Lung (tissue), 17 donors: ENCODE measurements at places on chromosomes 5 and 9.
A peak's percentile ranks its signal among the peaks of the same experiment; 100 is the strongest.

GRCh38 chr9:123868002-123868401 lies 61.9 kb downstream of the DENND1A start:
- H3K4me3 ChIP-seq, result no peak overlapping the region
- H3K36me3 ChIP-seq, result no peaks in the 10 kb centered on the region
- peaks cover 6% of the 10 kb centered on the region for H3K4me1 ChIP-seq
- H3K27ac ChIP-seq, result no peak overlapping the region

DNA sequence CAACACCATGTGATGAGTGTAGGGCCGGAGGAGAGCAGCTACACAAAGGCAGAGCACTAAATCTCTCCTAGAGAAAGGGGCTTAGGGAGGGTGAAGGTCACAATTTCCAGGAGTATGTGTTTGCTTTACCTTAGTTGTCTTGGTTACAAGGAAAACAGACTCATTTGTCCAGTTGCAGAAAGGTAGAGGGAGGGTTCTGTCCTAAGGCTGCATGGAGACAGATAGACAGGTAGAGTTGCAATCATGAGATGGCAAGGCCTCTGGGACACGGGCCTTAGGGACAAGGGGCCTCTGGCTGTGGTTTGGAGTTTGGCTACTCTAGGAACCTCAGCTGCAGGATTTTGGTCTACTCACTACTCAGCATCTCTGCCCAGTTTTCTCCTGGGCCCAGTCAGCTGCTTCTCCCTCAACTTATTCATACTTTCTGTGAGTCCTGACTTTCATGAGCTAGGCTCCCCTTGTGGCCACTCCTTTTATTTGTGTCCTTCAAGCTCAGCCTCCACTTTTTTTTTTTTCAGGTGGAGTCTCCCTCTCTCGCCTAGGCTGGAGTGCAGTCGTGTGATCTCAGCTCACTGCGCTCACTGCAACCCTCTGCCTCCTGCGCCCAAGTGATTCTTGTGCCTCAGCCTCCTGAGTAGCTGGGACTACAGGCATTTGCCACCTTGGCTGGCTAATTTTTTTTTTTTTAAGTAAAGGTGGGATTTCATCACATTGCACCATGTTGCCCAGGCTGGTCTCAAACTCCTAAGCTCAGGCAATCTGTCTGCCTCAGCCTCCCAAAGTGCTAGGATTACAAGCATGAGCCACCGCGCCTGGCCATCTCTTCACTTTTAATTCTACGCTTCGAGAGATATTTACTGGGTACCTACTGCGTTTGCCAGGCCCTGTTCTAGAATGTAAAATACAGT lies 76.6 kb downstream of the PTPDC1 start:
- no peak overlapping the region for H3K27ac ChIP-seq
- no peaks in the 10 kb centered on the region for H3K27me3 ChIP-seq
- peaks cover 3% of the 10 kb centered on the region for H3K4me1 ChIP-seq
- H3K36me3 ChIP-seq, result no peaks in the 10 kb centered on the region
- no peak for DNase-seq

- no peak for DNase-seq
- no peak overlapping the region for H3K4me3 ChIP-seq
- no peaks in the 10 kb centered on the region for H3K27me3 ChIP-seq
- no peak overlapping the region for H3K27ac ChIP-seq
Measured at GRCh38 chr9:127437497-127438264, 13.5 kb downstream of the ZNF79 start.

GRCh38 chr9:8364026-8364752 lies 564.6 kb upstream of the DMAC1 start:
- peaks cover 6% of the 10 kb centered on the region for H3K4me1 ChIP-seq
- no peaks in the 10 kb centered on the region for H3K36me3 ChIP-seq
- H3K4me3 ChIP-seq, result no peak overlapping the region
- no peaks in the 10 kb centered on the region for H3K27me3 ChIP-seq

DNA sequence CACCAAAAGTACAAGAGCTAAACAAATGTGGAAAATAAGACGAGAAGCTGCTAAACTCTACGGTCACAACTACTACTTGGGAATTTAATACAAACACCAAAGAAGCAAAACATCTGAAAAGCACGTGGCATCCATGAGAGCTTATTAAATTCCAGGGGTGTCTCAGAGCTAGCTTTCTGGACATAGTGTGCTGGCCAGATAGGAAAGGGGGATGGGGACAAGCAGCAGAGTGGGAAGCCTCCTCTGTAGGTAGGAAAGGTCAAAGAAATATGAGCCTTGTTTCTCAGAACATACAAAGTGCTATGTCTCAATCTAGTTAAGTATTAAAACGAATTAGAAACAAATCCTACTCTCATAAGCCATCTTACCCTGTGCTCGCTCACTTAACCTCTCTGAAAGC lies 51.3 kb upstream of the GOLPH3 start:
- DNase-seq, result peak; percentile 14
- H3K4me1 ChIP-seq, result peaks cover 7% of the 10 kb centered on the region
- H3K27me3 ChIP-seq, result no peaks in the 10 kb centered on the region
- H3K4me3 ChIP-seq, result no peak overlapping the region
- peaks cover 13% of the 10 kb centered on the region for H3K36me3 ChIP-seq
- no peak overlapping the region for H3K27ac ChIP-seq

- no peaks in the 10 kb centered on the region for H3K27me3 ChIP-seq
- peaks cover 8% of the 10 kb centered on the region for H3K4me1 ChIP-seq
- H3K4me3 ChIP-seq, result no peak overlapping the region
- H3K27ac ChIP-seq, result no peak overlapping the region
- H3K36me3 ChIP-seq, result no peaks in the 10 kb centered on the region
- no peak for DNase-seq
Measured at GRCh38 chr5:54874337-54875021, 110.9 kb downstream of the ESM1 start.

DNA sequence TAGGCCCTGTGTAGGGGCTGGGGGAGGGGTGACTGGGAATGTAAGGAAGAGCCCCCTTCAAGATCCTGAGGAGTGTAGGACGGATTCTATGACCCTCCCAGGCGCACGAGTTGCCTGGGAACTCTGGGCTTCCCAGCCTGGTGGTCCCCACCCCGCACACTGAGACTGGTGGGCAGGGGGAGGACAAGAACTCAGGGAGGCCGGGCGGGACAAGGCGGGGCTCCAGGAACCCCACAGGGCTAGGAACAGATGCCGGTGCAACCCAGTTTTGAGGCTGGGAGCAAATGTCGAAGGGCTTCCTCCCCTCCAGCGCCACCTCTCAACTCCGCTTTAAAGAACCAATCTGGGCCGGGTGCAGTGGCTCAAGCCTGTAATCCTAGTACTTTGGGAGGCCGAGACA lies 1.3 kb upstream of the VDAC1 start:
- DNase-seq, result no peak
- peaks cover 10% of the 10 kb centered on the region for H3K4me1 ChIP-seq
- H3K4me3 ChIP-seq, result no peak overlapping the region
- H3K27ac ChIP-seq, result peak overlapping the region; percentile 99
- H3K36me3 ChIP-seq, result no peaks in the 10 kb centered on the region

- H3K27me3 ChIP-seq, result no peaks in the 10 kb centered on the region
- H3K27ac ChIP-seq, result no peak overlapping the region
- DNase-seq, result no peak
- H3K36me3 ChIP-seq, result no peaks in the 10 kb centered on the region
- no peak overlapping the region for H3K4me3 ChIP-seq
Measured at GRCh38 chr9:106487266-106487665, 375.7 kb upstream of the ZNF462 start.

DNA sequence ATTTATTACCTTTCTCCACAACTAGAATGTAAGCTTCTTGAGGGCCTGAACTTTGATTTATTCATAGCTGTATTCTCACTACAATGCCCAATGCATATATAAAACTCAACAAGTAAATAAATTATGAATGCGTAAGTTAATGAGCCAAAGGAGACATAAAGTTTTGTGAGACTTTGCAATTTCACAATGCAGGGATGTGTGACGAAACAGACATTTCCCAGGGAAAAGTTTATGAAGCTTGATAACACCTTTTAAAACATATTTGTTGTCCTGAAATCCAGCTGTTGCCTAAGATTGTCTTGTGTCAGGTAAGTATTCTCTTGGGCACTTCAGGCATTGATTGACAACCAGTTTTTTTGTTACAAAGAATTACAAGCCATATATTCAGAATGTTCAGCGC lies 800.1 kb downstream of the BRINP1 start:
- no peak overlapping the region for H3K27ac ChIP-seq
- no peak overlapping the region for H3K4me3 ChIP-seq
- H3K36me3 ChIP-seq, result no peaks in the 10 kb centered on the region
- no peaks in the 10 kb centered on the region for H3K27me3 ChIP-seq

DNA sequence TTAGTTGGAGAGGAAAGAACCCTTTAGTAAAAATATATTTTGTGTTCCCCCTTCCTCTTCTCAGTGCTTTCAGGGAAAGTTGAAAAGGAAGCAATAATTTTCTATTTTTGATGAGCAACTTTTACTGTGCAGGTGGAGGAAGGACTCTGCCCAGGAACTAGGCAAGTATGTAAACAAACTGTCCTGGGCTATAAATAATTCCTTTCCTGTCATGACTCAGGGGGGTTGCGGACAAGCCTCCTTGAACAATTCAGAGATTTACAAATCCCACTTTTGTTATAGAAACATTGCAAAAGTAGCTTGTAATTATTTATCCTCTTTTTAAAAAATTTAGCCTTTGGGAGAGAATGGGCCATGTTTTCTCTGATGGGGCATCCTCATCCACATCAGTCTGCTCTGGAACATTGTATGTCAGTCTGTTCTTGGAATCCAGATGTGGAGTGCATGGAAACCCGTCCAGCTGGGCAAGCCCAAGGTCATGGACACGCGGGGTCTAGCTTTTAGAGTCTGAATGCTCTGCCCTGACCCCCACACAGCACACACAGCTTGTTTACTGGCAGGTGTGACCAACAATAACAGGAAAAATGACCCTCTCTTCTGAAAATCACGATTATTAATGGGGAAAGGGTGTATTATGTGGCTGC lies 127.6 kb downstream of the GADD45G start:
- H3K36me3 ChIP-seq, result no peaks in the 10 kb centered on the region
- no peak overlapping the region for H3K4me3 ChIP-seq
- H3K27me3 ChIP-seq, result no peaks in the 10 kb centered on the region

- no peaks in the 10 kb centered on the region for H3K4me1 ChIP-seq
- H3K27me3 ChIP-seq, result no peaks in the 10 kb centered on the region
- DNase-seq, result peak; percentile 74
- H3K36me3 ChIP-seq, result no peaks in the 10 kb centered on the region
Measured at GRCh38 chr5:120778491-120779484, 314.7 kb downstream of the PRR16 start.

- H3K36me3 ChIP-seq, result no peaks in the 10 kb centered on the region
- H3K4me1 ChIP-seq, result peaks cover 12% of the 10 kb centered on the region
- H3K27ac ChIP-seq, result no peak within 1 kb of the TSS
- no peak within 1 kb of the TSS for H3K4me3 ChIP-seq
Measured at GRCh38 chr9:6215562-6215961, at the start of gene IL33. IL33 (plus strand) TSS chr9:6215807; CDS start chr9:6241695, 25,888 bp downstream.

- H3K27me3 ChIP-seq, result no peaks in the 10 kb centered on the region
- H3K4me1 ChIP-seq, result no peaks in the 10 kb centered on the region
- H3K27ac ChIP-seq, result no peak overlapping the region
- H3K36me3 ChIP-seq, result no peaks in the 10 kb centered on the region
- DNase-seq, result peak; percentile 11
Measured at GRCh38 chr5:9898319-9898718, 268.2 kb upstream of the TAS2R1 start.

DNA sequence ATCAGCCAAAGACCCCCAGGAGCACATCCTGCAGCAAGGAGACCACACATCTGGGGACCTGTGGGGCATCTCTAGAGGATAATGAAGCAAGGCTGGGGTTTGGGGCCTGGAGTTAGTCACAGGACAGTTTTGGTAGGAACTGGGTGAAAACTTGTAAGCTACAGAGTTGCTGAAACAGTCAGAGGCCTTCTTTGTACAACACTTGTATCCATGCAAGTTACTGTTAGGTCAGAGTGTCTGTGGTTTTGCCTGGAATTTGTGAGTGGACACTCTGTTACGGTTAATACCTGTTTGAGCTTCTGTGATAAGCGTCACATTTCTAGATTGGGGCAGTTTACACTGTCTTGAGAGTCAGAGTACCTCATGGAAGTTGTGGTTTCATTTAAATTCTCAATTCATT lies 22.6 kb upstream of the ASPN start:
- no peaks in the 10 kb centered on the region for H3K36me3 ChIP-seq
- no peak overlapping the region for H3K27ac ChIP-seq
- no peaks in the 10 kb centered on the region for H3K27me3 ChIP-seq
- no peak for DNase-seq

DNA sequence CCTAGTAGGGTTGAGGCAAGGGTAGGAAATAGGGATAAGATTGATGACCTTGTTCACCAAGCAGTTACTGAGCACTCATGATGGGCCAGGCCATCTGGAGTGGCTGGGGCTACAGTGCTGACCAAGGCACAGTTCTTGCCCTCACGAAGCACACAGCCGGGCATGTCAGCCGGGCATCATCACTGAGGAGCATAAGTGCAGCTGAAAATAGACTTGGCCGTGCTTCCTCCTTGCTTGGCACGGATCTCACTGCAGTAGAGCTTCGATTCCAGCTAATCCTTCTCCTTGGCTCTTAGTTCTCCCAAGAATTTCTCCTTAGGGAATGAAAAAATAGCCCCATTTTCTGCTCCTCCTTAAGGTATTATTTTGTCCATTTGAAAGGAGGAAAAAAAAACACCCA lies 116.6 kb downstream of the NMUR2 start:
- H3K27ac ChIP-seq, result no peak overlapping the region
- no peaks in the 10 kb centered on the region for H3K36me3 ChIP-seq
- peaks cover 3% of the 10 kb centered on the region for H3K4me1 ChIP-seq
- DNase-seq, result peak; percentile 55
- no peak overlapping the region for H3K4me3 ChIP-seq
- H3K27me3 ChIP-seq, result no peaks in the 10 kb centered on the region

- no peaks in the 10 kb centered on the region for H3K4me1 ChIP-seq
- no peak for DNase-seq
- H3K27me3 ChIP-seq, result no peaks in the 10 kb centered on the region
- H3K4me3 ChIP-seq, result no peak overlapping the region
- no peak overlapping the region for H3K27ac ChIP-seq
Measured at GRCh38 chr5:51336878-51337277, 46.4 kb upstream of the ISL1 start.

DNA sequence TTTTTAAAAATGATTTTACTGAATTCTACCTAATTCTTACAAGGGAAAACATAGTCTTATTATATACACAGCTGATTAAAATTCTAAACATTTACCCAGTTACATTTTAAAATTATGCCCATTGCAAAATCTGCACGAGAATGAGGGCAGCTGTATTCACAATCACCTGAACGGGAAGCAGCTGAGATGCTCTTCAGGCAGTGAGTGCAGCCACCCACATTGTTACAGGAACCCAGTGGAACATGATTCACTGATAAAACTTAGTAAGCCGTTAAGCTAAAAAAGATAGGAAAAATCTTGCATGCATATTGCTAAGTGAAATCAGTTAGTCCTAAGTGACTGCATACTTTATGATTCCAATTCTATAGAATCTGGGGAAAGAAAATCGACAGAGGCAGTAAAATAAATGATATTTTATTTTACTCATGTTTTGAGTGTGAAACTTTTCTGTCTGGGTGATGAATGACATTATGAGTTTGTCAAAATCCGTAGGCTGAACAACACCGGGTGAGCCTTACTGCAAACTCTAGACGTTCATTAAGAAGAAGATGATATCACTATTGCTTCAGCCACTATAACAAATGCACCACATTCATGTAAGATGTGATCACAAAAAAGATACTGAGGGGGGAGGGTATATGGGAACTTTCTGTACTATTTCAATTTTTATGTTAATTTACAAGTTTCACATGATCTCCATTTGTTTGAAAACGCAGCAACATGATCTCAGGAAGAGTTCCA lies 39.1 kb upstream of the FLT4 start:
- no peaks in the 10 kb centered on the region for H3K36me3 ChIP-seq
- H3K27me3 ChIP-seq, result peaks cover 3% of the 10 kb centered on the region
- H3K27ac ChIP-seq, result no peak overlapping the region
- no peaks in the 10 kb centered on the region for H3K4me1 ChIP-seq
